Hematopoietic multipotent progenitor cell treated with erythropoietin and hydrocortisone succinate and interleukin-3 and kit ligand, for 4 days (in vitro differentiated cells): ENCODE measurements at places on chromosomes 12 and 14.

GRCh38 chr14:23631234-23631633 lies 4.9 kb upstream of the DHRS2 start:
- no peak for DNase-seq

DNA sequence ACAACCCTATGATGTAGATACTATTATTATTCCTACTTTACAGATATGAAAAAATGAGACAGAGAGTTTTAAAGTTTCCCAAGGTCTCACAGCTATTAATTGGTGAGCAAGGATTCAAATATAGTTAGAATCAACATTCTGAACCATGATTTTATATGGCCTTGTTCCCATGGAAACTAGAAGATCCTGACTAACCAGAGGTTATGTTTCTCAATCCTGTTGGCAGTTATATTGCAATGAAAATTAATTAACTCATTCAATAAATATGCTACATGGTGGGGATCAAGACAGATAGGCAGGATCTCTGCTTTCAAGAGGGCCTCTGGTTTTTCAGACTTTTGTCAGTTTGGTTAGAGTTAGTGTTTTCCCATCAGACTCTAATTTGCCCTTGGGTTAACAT lies 9.3 kb upstream of the FUT8 start:
- no peak for DNase-seq

GRCh38 chr12:71420775-71421406 lies 18.7 kb upstream of the LGR5 start:
- no peak for DNase-seq

- peak; percentile 26 for DNase-seq
Measured at GRCh38 chr12:90216815-90217214, 508.2 kb upstream of the ATP2B1 start.

GRCh38 chr12:11162502-11162901 lies 8.5 kb upstream of the SMIM10L1 start:
- DNase-seq, result peak; percentile 26

DNA sequence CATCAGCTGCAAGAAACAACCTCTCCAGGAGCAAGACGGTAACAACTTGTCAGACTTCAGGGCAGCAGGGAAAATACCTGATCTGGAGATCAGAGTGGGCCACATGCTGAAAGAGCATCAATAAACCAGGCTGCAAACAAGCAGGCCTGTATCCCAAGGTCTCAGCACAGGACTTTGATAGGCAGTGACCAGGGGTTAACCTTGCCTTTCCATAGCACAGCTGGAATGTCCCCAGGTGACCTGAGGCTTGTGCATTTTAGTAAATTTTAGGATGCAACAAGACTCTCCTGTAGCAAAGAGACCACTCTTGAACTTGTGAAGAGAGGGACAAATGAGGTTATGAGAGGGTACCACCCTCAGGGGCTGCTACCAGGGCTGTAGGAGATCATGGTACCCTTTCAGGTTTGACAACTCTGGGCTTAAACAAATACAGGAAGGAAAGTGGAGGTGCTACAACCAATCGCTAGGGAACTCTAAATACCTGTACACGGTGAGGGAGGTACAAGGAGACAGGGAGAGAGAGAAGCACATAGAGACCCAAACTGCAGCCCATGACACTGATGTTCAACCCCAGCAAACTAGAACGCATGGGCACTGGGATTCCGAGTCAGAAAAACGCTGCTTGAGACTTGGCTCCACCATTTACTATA lies 95.4 kb upstream of the EVL start:
- DNase-seq, result no peak

DNA sequence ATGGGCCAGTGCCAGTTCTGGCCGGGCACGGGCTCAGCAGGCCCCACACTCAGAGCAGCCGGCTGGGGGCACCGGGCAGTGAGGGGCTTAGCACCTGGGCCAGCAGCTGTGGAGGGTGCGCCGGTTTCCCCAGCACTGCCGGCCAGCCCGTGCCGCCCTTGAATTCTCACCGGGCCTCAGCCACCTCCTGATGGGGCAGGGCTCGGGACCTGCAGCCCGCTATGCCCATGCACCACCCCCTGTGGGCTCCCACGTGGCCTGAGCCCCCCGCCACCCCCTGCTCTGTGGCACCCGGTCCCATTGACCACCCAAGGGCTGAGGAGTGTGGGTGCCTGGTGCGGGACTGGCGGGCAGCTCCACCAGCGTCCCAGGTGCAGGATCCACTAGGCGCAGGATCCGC lies 15.4 kb upstream of the GTF2A1 start:
- DNase-seq, result no peak

DNA sequence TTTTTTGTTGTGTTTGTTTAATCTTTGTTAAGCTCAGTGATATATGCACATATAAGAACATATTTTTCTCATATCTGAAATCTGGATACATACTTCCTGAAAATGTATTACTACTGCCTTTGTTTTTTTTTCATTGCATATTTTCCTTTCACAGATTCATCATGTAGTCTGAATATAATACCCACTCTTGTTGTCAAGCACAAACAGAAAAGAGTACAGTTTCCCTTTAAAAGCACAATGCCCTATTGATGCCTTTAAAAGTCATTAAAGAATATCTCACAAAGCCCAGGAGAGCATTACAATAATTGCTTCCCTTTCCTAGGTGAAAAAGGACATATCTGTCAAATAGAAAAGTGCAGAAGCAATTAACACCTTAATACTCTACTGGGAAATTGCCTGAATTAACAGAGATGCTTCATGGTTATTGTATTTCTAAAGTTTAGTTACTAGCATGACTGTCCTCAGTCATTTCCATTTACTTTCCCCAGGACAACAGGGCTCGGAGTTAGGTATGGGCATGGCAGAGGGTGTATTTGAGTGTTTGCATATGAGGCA lies 107.4 kb downstream of the GRIP1 start:
- DNase-seq, result no peak

DNA sequence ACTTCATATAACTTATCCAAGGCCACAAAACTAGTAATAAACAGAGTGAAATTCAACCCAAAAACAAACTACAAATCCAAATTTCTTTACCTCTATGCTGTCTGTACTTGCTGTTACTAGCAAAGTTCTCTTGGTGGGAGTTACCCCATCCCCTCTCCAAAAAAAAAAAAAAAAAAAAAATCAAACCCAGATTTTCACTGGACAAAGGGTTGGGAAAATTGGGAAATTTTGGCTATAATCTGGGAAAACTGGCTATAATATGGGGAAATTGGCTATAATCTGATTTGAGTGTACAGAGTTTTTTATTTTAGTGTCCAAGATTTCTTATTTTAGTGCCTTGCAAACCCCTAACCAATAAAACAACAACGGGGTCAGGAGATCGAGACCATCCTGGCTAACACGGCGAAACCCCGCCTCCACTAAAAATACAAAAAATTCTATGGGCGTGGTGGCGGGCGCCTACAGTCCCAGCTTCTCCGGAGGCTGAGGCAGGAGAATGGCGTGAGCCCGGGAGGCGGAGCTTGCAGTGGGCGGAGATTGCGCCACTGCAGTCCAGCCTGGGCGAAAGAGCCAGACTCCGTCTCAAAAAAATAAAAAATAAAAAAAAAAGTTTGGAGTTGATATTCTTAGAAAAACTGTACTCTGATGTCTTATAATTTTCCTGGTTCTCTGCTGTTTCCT lies 148.4 kb downstream of the CHST11 start:
- DNase-seq, result no peak
